ENCODE measurements at places on chromosomes 4 and X. TPM values are rescaled to one million over a fixed set of nuclear protein-coding genes. Genes with fewer than 3 reads are reported as not detected.

Gene OPRPN
- total RNA-seq, result not detected

Gene RPS3A
- total RNA-seq, result 2,899 TPM

Gene GPR143
- 0.53 TPM for total RNA-seq

Gene GIMD1
- total RNA-seq, result not detected

Gene IL21
- not detected for total RNA-seq

Gene ZNF718
- total RNA-seq, result 3.4 TPM

Gene MGARP
- 17.6 TPM for total RNA-seq

Gene NDP
- 0.29 TPM for total RNA-seq

Gene MAGEA1
- not detected for total RNA-seq

Gene PDE6B
- total RNA-seq, result not detected

Gene EVC
- total RNA-seq, result 17.3 TPM

Gene ATOH1
- total RNA-seq, result not detected

Gene CNKSR2
- not detected for total RNA-seq

Gene TLR2
- total RNA-seq, result not detected

Gene F9
- not detected for total RNA-seq
